A549 treated with ZK216348 at 1 μM for 4 hours (cell line): ENCODE measurements at places on chromosomes 5 and 9. TPM values are rescaled to one million over a fixed set of nuclear protein-coding genes. Genes with fewer than 3 reads are reported as not detected.

Gene CTSV
- total RNA-seq: 11.7 to 13.9 TPM (median 12.8 TPM) in 5 replicates

Gene IRX1
- total RNA-seq: not detected in 5 replicates

Gene TAS2R1
- not detected in 5 replicates for total RNA-seq

Gene PCDHGC5
- total RNA-seq: not detected in 5 replicates

Gene PLPP7
- total RNA-seq: not detected in 5 replicates

Gene IL13
- 0.13 TPM in 1 of 5 replicates, not detected in the others for total RNA-seq

Gene COL27A1
- 7.0 to 15.1 TPM (median 12.0 TPM) in 5 replicates for total RNA-seq
